ENCODE measurements at places on chromosomes 16 and 17. TPM values are rescaled to one million over a fixed set of nuclear protein-coding genes. Genes with fewer than 3 reads are reported as not detected.

PYDC1 gene
- not detected for total RNA-seq

DNA sequence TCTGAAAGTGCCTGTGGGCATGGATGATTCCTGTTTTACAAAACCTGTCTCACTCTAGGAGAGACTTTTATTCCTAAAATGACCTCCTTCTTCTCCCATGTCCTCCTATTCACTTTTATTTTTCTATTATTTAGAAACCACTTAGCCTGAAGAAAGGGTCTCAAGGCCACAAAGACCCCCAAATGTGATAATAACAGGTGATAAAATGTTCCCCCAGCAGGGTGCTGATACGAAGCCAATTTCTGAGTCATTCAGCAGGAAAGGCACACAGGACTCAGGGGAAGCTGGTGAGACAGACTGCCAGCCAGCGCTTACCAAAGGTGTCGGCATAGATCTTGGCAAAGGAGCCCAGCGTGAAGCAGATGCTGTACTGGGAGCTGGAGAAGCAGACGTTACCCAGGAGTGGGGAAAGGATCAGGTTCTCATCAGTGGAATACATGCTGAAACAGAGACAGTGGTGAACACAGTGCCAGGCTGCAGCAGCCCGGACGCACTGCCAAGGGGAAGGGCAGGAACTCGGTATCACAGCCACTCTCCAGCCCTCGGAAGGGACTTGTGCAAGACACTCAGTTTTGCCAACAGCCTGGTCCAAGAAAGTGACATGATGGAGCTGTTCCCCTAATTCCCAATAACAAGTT lies 24.6 kb downstream of the HIGD1B start:
- no peaks in the 10 kb centered on the region for H3K27me3 ChIP-seq
- peak; percentile 64 for DNase-seq
- H3K27ac ChIP-seq = peak overlapping the region; percentile 71
- H3K4me1 ChIP-seq = peaks cover 3% of the 10 kb centered on the region
- no peak overlapping the region for H3K4me3 ChIP-seq

DNA sequence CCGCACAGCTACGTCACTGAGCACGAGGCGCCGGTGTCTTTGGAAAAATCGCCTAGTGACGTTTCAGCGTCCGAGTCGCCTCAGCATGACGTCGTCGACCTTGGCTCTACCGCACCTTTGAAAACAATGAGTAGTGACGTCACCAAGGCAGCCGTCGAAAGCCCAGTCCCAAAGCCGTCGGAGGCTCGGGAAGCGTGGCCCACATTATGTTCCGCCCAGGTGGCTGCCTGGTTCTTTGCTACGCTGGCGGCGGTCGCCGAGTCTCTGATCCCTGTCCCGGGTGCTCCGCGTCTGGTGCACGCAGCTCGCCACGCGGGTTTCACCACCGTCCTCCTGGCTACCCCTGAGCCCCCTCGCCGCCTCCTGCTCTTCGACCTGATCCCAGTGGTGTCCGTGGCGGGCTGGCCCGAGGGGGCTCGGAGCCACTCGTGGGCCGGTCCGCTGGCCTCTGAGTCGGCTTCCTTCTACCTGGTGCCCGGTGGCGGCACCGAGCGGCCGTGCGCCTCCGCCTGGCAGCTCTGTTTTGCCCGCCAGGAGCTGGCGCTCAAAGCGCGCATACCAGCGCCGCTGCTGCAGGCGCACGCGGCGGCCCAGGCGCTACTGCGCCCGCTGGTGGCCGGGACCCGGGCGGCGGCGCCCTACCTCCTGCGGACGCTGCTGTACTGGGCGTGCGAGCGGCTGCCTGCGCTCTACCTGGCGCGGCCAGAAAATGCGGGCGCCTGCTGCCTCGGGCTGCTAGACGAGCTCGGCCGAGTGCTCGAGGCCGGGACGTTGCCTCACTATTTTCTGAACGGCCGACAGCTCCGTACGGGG lies 1.5 kb downstream of the TMEM102 start:
- H3K4me1 ChIP-seq = peaks cover 18% of the 10 kb centered on the region
- H3K36me3 ChIP-seq = no peaks in the 10 kb centered on the region
- peak overlapping the region; percentile 62 for H3K27ac ChIP-seq
- H3K27me3 ChIP-seq = peaks cover 14% of the 10 kb centered on the region

COPZ2 gene
- total RNA-seq = 155 TPM

GRCh38 chr17:10072556-10073425 lies 125.6 kb downstream of the GAS7 start:
- no peaks in the 10 kb centered on the region for H3K27me3 ChIP-seq
- H3K27ac ChIP-seq = no peak overlapping the region
- no peak overlapping the region for H3K4me3 ChIP-seq
- H3K36me3 ChIP-seq = no peaks in the 10 kb centered on the region
- no peaks in the 10 kb centered on the region for H3K4me1 ChIP-seq

- no peak overlapping the region for H3K4me3 ChIP-seq
- no peak overlapping the region for H3K27ac ChIP-seq
- no peak for DNase-seq
- H3K27me3 ChIP-seq = no peaks in the 10 kb centered on the region
Measured at GRCh38 chr17:40515011-40515410, 13.6 kb upstream of the TNS4 start.

- no peaks in the 10 kb centered on the region for H3K36me3 ChIP-seq
- no peak overlapping the region for H3K27ac ChIP-seq
- no peak for DNase-seq
Measured at GRCh38 chr17:72342627-72343527, 222.1 kb downstream of the SOX9 start.

DNA sequence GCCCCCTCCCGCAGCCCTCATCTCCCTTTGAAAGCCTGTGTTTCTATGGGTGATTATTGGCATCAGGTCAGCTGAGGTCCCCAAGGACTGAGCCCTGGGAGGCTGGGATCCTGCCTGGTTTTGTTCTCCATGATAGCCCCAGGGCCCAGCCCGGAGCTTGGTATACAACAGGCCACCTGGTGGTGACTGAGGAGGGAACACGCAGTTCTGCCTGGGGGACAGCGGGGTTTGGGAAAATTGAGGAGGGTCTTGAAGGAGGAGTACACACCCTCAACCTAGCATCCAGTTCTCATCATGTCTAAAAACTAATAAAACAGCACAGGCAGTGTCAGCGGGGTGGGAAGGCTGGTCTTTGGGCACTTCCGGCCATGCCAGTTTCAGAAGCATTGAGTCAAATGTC lies 335.1 kb downstream of the CPPED1 start:
- H3K27me3 ChIP-seq = no peaks in the 10 kb centered on the region
- H3K36me3 ChIP-seq = no peaks in the 10 kb centered on the region
- no peak for DNase-seq
- H3K4me3 ChIP-seq = no peak overlapping the region

- no peak for DNase-seq
- no peaks in the 10 kb centered on the region for H3K4me1 ChIP-seq
- no peaks in the 10 kb centered on the region for H3K36me3 ChIP-seq
- no peak overlapping the region for H3K27ac ChIP-seq
- H3K4me3 ChIP-seq = no peak overlapping the region
Measured at GRCh38 chr16:46844771-46845170, 13.8 kb upstream of the C16orf87 start.

DLX4 gene
- not detected for total RNA-seq

DNA sequence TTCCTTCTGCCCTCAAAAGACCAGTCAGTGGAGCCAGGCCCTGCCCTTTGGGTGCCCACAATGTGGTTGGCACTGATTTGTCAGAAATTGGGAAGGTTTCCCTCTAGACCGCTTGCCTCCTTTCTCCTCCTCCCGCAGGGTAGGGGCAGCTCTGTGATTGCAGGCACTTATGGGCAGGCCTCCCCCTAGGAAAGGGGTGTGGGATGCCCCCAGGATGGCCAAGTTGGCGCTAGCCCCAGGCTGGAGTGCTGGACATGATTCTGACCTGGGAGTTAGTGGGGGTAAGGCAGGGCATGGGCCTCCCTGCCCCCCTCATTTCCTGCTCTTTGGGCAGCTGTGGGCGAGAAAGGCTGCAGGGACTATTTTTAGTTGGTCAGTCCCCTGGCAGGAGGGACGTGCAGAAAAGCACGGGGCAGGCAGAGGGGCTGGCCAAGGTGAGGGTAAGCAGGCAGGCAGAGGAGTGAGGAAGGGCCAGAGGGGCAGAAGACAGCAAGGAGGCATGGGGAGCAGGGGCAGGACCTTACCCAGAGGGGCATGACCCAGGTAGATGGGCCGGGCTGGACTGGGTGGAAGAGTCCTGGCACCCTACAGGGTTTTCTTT lies 3.3 kb downstream of the RARA start:
- H3K4me1 ChIP-seq = peaks cover 65% of the 10 kb centered on the region
- no peaks in the 10 kb centered on the region for H3K36me3 ChIP-seq

MARCHF10 gene
- total RNA-seq = not detected

GRCh38 chr16:81624760-81625543 lies 154.1 kb upstream of the PLCG2 start:
- H3K4me3 ChIP-seq = no peak overlapping the region
- H3K27me3 ChIP-seq = no peaks in the 10 kb centered on the region
- no peak for DNase-seq
- peaks cover 8% of the 10 kb centered on the region for H3K4me1 ChIP-seq

C17orf50 gene
- not detected for total RNA-seq

RGS11 gene
- total RNA-seq = 32.6 TPM

DNA sequence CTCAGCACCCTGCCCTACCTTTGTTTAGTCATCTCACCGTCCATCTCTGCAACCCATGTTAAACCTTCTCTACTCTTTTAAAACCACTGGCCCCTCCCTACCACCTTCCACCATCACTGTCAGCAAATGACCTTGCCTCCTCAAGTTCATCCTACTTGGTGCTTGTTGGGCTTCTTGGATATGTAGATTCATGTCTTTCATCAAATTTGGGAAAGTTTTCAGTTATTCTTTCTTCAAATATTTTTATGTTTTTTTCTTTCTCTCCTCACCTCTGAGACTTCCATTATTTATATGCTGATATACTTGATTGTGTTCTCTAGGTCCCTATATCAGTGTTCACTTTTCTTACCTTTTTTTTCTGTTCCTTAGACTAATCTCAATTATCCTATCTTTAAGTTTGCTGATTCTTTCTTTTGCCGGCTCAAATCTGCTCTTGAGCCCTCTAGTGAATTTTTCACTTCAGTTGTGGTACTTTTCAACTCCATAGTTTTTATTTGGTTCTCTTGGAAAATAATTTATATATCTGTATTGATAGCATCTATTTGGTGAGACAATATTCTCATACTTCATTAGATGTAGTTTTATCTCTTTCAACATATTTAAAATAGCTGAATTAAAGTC lies 28.7 kb upstream of the ALDH3A2 start:
- H3K4me1 ChIP-seq = no peaks in the 10 kb centered on the region
- H3K27ac ChIP-seq = no peak overlapping the region
- no peak overlapping the region for H3K4me3 ChIP-seq

DNA sequence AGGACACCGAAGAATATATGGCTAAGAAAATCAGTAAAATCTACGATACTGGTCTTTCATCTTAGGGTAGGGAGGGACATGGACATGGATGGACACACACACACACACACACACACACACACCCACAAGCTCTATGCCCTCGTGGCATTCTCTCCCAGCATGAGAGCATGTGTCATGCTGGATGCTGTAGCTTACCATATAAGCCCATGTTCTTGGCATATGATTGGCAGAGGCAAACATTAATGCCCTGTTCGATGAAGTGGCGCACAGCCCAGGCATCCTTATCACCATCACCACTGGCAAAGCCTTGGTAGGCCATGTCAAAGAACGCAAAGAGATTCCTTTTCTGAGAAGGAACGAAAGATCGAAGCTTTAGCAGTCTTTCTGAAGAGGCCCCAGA lies 17.6 kb downstream of the GOT2 start:
- H3K4me1 ChIP-seq = no peaks in the 10 kb centered on the region
- DNase-seq = no peak
- H3K36me3 ChIP-seq = peaks cover 79% of the 10 kb centered on the region
- no peak overlapping the region for H3K4me3 ChIP-seq
- no peaks in the 10 kb centered on the region for H3K27me3 ChIP-seq
- H3K27ac ChIP-seq = no peak overlapping the region

DNA sequence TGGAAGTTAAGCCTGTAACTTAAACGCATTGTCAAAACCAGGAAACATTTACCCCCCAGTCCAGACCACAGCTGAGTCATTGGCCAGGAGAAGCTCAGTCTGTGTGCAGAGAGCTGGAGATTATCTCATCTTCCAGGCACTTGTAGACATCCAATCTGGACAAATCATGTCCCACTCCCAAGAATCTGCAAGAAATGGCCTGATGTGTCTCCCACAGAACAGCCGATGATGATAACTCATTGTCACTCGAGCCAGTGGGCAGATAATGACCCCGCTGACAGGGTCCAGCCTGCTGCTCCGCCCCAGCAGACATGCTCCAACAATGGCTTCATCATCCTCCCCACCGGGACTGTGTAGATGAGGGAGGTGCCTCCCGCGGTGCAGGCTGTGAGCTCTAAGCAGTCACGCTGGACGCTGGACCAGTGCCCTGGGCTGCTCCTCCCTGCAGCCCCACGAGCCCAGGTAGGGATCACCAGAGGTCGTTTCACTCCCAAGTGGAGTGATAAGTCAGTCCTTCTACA lies 322.5 kb downstream of the C16orf95 start:
- H3K27ac ChIP-seq = no peak overlapping the region
- H3K36me3 ChIP-seq = no peaks in the 10 kb centered on the region
- DNase-seq = no peak
- no peaks in the 10 kb centered on the region for H3K4me1 ChIP-seq

- peak overlapping the region; percentile 99 for H3K27ac ChIP-seq
- H3K4me3 ChIP-seq = peak overlapping the region; percentile 97
- H3K4me1 ChIP-seq = peaks cover 6% of the 10 kb centered on the region
Measured at GRCh38 chr16:637081-638018, 1.2 kb upstream of the METTL26 start.

SEZ6L2 gene
- total RNA-seq = 0.21 TPM

GRCh38 chr17:15124746-15125145 lies 140.4 kb downstream of the PMP22 start:
- H3K4me1 ChIP-seq = no peaks in the 10 kb centered on the region
- H3K27ac ChIP-seq = no peak overlapping the region
- no peak for DNase-seq
- no peaks in the 10 kb centered on the region for H3K36me3 ChIP-seq

HS3ST3B1 gene
- 14.6 TPM for total RNA-seq
